Stimulated activated CD4-positive, alpha-beta T cell treated with anti-CD3 and anti-CD28 coated beads, Interleukin-15, amount 100 ng/mL, for 48 hours (primary cell): ENCODE measurements at places on chromosomes 1 and 21.

DNA sequence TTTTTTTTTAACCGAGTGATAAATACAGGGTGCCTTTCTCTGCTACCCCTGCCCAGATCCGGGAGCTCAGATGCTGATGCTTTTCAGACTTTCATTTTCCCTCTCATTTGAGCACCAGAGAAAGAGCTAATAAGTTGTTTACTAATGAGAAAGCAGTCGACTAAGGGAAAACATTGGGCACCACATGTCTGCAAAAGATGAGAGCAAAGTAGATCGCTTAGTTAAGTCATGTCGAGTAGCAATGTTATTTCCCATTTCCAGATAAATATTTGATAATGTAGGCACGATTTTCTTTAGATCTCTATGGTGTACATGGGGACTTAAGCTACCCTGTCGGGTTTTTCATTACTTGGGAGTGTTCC is 1.2 kb downstream of the PKN2 start:
- no peak for DNase-seq

GRCh38 chr1:40248412-40248811 is 675 bp downstream of the TMCO2 start:
- DNase-seq = no peak

DNA sequence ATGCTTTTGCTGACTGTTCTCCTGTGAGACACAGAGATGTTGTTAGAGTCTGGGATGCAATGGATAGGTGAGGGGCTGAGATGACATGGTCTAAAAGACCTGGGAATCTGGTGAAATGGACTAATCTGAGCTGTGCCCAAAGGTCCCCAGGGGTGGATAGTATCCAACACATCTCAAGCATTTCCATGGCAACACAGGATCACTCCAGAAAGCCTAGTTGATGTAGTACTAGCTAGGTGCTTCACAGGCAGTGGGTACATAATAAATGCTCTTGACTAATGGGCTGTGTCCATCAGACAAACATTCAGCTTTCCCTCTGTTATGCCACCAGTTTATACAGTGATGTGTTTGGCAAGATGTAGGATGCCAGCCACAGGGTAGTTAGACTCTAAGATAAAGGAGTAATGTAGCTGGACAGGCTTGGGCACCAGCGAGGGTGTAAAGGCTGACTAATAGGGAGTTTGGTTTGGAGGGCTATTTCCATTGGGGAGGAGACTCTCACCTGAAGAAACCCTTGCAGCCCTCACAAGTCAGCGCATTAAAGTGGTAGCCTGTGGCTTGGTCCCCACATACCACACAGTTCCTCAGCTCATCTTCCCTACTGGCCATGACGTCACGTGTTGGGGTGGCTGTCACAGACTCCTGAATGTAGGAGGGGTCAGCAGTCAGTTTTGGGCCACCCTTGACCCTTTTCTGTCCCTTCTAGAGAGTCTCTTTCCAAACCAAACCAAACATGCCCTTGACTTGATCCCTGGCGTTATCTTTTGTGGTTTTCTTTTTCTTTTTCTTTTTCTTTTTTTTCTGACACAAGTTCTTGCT is 1.8 kb downstream of the NR1I3 start:
- DNase-seq = no peak

DNA sequence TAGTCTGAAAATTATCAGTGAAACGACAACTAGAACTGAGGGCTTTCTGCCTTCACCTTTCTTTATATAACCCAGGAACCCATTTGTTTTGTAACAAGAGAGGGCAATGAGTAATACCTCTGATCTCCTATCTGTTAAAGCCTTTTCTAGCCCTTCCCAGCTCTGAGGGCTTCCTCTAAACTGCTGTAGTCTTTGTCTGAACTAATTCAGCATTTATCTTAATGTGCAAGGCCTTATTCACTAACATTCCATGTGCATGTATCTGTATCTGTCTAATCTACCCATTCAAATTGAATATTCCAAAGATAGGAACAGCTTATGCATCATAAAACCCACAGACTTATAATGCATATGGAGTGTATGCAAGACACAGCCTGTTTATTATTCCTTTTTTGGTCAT is 167.1 kb downstream of the LYPLAL1 start:
- DNase-seq = no peak

DNA sequence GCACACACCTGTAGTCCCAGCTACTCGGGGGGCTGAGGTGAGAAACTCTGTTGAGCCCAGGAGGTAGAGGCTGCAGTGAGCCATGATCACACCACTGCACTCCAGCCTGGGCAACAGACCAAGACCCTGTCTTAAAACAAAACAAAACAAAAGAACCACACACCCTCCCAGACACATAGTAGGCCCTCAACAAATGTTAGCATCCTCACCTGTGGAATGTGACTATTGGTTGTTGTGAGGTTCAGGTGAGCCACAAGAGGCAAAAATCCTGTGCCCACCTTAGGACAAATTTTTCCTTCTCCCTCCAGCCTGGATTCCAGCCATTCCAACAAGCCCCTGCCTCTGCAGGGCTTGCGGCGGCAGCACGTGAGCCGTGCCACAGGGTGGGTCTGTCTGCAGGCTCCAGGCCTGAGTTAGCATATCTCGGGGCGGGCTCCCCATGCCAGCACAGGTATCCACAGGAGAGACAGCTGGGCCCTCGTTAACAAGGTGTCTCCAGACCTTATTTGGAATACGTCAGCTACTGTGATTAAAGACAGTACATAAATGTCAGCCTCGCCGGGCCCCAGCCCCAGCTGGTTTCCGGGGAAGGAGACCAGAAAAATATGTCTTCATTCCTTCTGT is 17.4 kb downstream of the C1QB start:
- DNase-seq = no peak

DNA sequence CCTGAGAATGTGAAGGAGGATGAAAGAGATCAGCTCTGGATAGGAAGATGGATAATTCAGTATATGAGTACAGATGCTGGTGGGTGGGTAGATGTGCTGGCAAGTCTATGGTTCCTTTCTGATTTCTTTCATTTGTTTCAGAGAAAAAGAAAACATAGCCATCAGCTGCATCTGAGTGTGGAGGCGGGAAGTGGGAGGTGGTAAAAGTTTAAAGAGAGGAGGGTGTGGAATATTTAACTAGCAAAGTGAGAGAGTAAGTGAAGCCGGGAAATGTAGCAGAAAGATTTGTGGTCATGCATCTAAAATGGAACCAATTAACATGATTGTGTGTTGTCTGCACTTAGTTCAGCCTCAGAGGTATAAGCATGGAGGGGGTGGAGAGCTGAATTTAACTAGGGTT is 16.4 kb downstream of the RPE65 start:
- DNase-seq = no peak

DNA sequence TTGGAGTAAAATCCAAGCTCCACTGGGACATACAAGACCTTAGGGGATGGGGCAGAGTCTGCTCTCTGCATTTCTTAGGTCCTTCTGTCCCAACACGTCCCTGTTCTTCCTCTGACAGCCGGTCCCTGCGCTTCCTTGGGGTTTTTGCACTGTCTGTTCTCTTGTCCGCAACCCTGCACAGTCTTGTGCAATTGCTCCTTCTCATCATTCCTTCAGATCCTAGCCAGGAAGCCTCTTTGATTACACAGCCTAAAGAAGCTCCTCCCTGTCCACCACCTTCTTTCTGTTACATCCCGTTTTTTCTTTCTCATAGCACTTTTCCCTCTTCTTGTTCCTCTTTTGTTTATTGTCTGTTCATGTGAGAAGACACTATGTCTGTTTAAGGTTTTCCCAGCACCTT is 19.9 kb downstream of the ACOT11 start:
- no peak for DNase-seq

- DNase-seq = no peak
These were observed 35.8 kb upstream of the SOD1 start for GRCh38 chr21:31623664-31624063.

GRCh38 chr21:44089001-44089911 is 17.9 kb upstream of the PWP2 start:
- no peak for DNase-seq
